ENCODE measurements at places on chromosomes 5 and 9.

- DNase-seq: peak; percentile 75
Measured at GRCh38 chr9:133160742-133161546, 2.8 kb downstream of the GBGT1 start.

DNA sequence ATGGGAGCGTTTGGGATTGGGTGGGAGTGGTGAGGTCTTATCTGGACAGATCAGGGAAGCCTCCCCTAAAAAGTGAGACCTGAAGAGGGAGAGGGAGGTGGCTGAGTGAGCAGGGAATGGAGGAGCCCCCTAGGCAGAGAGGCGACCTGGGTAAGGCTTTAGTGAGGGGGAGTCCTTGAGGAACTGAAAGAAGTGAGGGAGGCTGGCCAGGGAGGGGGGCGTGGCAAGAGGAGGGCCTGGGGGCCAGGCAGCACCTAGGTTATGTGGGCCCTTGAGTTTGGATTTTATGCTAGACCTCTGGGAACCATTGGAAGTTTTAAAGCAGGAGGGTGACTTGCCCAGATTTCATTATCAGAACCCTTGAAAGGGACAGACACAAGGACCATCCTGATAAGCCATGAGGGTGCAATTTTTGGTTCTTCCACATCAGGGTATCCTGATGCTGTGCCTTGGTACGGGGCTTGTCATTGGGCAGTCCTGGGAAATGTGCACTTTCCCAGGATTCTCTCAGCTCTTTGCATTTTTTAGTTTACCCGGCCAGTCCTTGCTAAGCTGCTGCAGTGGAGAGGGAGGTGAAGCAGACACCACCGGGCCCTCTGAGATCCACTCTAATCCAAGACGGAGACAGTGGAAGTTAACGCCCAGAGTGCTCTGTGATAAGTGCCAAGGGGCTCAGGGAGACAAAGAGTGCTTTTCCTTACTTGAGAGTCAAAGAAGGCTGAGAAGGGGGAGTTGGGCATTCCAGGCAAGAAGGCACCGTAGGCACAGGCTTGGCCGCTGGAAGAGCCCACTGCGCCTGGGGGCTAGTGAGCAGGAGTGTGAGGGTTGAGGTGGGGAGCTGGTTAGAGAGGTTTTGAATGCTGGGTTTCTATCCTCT lies 16.1 kb downstream of the GSN start:
- no peak for DNase-seq

- DNase-seq: no peak
Measured at GRCh38 chr9:4591123-4591500, 71.0 kb upstream of the PLPP6 start.

DNA sequence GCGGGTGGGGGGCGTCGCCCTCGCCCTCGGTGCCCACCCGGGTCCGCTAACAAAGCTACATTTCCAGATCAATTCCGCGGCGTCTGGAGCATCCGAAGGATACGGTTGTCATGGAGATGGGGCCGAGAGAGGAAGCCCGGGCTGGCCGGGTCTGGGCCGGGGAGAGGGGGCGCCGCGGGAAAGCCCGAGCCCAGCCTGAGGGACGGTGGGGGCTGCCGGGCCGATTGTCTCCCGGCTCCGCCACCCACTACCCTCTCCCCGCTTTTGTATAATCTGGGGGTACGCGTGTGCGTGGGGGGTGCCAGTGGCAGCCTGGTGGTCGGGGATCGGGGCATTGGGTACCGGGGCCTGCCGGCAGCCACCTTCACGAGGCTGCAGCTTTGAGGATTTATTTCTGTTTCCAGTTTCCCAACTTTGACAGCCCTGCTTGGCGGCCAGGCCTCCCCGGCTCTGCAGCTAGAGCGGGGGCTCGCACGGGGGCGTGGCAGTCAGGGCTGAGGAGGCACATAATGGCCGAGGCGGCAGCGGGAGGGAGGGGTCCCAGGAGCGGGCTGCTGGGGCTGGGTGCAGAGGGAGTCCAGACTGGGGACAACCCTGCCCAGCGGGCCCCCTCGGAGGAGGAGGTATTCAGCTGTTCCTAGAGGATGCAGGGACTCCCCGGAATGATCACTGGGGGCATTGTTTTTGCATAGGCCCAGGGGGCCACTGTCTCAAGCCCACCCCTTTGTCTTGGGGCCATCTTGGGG lies 626 bp downstream of the PSD2 start:
- no peak for DNase-seq

DNA sequence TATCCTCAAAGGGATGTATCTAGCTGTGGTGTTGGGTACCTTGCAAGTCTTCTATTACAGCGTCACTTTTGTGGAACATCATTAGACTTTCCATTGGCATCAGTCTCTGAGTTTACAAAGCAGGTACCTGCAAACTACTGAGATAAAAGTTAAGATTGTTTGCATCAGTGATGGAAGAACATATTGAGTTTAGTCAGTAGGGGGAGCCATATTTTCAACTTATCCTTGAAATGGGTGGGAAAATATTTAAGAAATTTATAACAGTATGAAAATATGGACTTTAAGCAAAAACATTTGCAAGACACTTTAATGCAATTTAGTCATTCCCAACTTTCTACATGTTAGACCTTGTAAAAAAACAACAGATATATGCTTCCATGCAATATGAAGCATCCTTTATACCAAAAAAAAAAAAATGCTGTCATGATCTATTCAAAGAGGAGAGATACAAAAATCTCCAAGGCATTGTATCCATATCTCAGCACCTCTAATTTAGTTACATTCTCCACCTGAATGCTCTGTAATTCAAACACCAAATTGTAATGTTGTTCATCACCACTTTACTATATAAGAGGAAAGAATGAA lies 98.6 kb upstream of the ADAMTS19 start:
- peak; percentile 36 for DNase-seq

- DNase-seq: no peak
Measured at GRCh38 chr5:168162464-168162863, 129.0 kb upstream of the WWC1 start.

DNA sequence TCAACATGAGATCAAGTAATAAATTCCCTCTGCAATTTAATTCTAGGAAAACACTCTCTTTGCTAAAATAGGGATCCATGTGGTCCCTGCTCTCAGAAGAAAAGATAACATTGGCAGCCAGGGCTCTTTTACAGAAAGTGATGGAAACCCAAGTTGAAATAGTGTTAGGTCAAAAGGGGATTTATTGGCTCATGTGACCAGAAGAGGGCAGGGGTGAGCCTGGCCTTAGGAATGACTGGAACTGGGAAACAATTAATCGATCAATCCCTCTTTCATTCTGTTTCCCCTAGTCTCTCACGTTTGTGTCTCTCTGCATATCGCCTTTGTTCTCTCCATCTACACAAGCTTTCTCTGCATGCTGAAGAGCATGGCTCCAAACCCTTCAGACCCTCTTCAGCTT lies 58.3 kb upstream of the ALDH1B1 start:
- no peak for DNase-seq

GRCh38 chr5:139050432-139050831 lies 147.7 kb downstream of the SIL1 start:
- DNase-seq: no peak

- DNase-seq: peak; percentile 48
Measured at GRCh38 chr5:160466889-160467554, 45.4 kb downstream of the PTTG1 start.

GRCh38 chr9:134002796-134003195 lies 10.7 kb upstream of the VAV2 start:
- no peak for DNase-seq

DNA sequence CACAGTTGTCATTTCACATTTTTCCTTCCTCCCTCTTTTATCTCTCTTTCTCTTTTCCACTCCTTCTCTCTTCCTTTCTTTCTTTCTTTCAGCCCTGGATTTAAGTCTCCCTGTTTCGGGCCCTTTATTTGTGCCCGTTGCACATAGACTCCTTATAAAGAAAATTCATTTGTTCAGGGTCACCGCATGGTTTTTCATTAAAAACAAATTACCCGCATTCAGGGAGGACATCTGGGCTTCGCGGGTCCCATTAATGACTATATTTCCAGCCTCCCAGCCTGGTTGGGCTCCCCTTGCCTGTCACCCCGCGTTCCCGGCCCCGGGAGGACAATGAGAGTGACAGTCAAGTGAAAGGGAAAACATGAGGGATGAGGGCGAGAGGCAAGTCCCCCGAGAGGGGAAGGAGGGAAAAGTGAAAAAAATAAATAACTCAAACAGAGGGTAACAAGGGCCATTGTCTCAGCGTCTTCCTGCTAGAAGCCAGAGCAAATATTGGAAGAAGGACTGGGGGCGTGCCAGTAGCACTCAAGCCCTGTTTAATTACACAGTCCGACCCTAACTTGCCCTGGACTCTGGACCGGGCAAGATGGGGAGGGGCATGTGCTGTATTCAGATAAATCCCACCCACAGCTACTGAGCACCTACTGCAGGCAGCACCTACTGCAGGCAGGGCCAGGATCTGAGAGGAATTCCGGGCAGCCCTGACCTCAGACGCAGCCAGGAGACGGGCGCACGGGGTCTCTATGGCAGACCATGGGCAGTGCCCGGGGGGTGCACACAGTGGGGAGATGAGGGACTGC lies 166.2 kb downstream of the PAX5 start:
- no peak for DNase-seq

GRCh38 chr5:113218200-113218599 lies 216.6 kb downstream of the TSSK1B start:
- DNase-seq: no peak

GRCh38 chr5:168833936-168834335 lies 254.8 kb upstream of the PANK3 start:
- no peak for DNase-seq

DNA sequence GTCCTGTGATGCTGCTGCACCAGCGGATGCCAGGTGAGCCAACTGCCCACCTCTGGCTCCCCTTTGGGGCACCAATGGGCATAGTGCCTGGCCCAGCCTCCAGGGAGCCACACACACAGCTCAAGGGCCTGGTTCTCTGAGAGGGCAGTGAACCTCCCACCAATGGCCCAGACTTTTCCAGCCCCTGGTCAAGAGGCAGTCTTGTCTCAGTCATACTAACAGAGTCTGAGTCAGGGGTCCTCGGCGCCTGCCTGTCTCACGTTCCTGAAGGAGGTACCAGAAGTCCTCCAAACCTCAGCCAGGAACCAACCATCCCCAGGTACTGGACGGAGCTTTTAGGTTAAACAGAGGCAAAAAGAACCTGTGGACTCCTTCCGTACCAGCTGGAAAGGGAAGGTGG lies 121.1 kb downstream of the C5orf15 start:
- DNase-seq: no peak

- DNase-seq: peak; percentile 87
Measured at GRCh38 chr5:168409591-168410458, 76.4 kb upstream of the RARS1 start.

Measured in iris pigment epithelial cell (primary cell).